ENCODE measurements at places on chromosomes 5 and 9.

DNA sequence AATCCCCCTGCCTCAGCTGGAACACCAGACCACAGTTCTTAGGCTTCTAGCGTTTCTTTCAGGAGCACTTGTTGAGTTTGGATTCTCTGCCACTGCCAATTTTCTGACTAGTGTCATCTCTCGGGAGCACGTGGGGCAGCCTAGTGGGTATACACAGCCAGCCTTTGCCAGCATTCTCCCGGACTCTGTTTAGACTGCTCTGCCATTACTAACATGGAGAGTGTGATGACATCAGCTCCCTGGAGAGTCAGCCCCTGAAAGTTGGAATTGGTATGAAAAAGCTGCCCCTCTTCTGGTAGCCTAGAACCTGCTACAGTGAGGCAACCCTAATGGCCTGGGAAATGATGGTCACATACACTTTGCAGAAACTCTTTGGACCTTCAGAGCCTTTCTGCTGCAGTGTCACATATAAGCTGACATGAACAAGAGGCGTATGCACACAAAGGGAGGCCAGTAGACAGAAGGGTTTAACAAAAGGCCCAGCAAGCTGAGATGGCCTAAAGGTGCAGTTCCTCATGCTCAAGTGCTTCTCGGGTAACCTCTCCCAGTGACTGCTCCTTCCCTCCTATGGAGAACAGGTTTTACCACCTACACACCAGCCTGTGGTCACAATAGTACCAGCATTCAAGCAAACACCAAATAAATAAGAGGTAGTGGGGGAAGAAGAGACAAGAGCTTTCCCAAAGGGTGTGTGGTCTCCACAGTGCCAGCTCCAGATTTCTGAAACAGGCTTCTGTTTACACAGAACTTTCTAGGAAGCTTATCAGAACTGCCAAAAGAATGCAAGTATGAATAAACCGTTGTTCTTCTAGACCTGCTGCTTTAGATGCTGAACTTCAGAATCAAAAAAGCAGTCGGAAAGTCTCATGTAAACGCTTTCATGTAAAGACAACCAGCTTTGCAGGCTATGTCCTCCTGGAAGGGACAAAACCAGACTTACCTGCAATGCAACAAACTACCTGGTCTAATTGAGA is 16.5 kb downstream of the SPACA9 start:
- DNase-seq: no peak

DNA sequence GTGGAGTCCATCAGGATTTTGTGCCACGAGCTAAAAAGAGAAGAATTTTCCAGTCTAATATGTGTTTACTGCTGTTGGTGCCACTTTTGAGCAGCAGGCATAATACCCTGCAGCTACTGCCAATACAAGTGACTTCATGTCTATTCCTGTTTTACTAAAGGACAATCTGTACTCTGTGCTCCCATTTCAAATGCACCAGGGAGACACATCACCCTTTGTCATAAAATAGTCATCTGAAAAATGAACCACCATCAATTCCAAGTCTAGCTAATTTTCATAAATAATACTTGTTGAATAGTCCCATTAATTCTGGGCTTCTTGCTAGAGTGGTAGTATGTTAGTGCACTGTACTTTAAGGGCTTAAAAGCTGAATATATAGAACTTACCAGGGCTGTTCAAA is 8.9 kb upstream of the PKD2L2 start:
- no peak for DNase-seq

DNA sequence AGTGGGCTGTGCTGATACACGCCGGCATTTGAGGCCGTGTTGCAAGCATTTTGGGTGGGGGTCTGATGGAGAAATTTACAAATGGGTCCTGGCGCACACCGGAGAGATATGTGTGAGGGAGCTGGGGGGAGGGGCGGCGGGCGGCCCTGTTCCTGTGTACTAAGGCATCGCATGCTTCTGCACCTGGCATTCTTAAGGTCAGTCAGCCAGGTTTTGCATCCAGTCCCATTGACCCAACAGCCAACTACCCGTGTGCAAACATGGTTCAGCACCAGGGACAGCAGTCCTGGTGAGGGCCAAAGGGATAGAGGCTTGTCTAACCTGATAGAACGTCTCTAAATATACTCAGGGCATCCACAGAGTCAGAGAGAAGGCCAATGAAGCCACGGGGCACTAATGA is 839 bp downstream of the GABRG2 start:
- no peak for DNase-seq

- DNase-seq: no peak
These were observed 179.1 kb downstream of the AUH start for GRCh38 chr9:91182429-91183225.

- no peak for DNase-seq
These were observed 12.9 kb downstream of the TJP2 start for GRCh38 chr9:69186841-69187611.

DNA sequence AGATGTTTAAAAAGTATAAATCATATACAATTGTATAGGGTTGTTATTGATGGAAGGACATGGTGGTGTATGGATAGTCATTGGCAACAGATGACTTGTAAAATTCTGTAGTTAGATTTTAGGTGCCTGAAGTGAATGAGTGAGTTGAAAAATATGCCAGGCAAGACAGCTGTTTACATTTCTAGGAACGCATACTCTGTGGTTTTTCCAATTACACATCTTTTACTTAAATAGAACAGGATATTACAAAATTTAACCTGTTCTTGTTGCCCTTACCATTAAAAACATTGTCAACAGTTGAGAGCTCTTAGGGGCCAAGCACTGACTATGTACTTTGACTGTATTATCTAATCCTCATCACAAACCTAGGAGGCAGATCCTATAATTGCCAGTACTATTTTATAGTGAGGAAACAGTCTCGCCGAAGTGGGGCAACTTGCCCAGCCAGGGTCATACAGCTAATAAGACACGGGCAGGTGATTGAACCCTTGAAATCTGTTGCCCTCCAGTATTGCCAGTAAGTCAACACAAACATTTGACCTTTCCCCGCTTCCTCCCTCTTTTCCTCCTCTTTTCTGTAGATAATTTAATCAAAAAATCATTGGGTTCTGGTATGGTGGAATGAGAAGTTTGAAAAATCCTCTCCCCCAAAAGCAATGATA is 88.6 kb downstream of the MACROH2A1 start:
- DNase-seq: no peak

- no peak for DNase-seq
These were observed 287.8 kb upstream of the TMEM161B start for GRCh38 chr5:88556406-88556805.

DNA sequence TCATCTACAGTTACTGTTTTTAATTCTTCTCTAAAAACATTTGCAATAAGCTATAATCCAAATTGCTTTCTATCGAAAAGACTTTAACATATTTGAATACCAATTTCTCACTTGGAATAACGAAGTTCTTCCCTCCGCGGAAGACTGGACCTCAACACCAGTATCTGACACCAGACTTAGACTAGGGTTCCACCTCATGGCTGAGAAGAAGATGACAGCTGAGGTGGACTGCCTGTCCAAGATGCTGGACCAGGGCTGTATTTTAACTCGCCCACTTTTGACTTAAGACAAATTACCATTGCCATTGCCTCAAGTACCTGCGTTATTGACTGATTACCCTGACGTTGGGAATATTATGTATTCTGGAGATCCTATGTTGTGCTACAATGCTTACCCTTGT is 34.1 kb downstream of the ZMAT2 start:
- DNase-seq: no peak

- no peak for DNase-seq
These were observed 38.6 kb upstream of the NOTCH1 start for GRCh38 chr9:136584401-136584932.

GRCh38 chr9:69314547-69314946 is 10.5 kb upstream of the ENTREP1 start:
- no peak for DNase-seq

Measured in SIG-M5 (cell line).